ENCODE measurements at places on chromosomes 11 and 22.

DNA sequence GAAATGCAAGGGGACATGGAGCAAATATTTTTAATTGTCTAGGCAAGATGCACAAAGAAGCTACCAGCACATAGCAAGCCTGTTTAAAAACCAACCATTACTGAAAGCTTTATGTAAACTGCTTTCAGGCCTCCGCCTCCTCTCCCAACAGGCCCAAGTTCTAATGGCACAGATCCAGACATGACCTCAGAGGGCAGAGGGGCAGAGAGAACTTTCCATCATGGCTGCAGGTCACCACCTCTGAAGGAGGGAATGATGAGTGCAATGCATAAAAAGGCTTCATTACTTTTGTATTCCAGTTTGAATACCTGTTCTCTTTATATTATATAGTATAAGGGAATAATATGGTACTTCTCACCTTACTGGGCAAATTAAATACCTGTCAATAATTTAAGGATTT, 15.2 kb downstream of the DDX17 start:
- no peak for DNase-seq

DNA sequence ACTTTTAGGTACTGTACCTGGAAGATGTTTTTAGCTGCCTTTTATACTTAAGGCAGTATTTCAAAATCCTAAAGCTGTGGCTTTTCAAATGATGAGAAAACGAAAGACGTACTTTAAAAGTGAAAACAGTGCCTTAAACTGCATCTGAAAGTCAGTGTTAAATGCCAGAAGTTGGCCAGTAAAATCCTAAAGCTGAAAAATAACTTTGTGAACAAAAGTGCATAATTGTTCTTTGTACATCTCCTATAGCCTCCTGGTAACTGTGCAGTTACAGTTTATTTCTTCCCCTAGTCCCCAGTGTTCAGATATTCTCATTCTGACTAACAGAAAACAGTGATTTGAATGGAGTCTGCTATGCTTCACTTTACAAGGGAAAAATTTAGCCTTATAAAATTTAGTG, 6.8 kb downstream of the EED start:
- DNase-seq: no peak

- DNase-seq: no peak
These were observed 19.9 kb downstream of the OR8G5 start for GRCh38 chr11:124276081-124276480.

DNA sequence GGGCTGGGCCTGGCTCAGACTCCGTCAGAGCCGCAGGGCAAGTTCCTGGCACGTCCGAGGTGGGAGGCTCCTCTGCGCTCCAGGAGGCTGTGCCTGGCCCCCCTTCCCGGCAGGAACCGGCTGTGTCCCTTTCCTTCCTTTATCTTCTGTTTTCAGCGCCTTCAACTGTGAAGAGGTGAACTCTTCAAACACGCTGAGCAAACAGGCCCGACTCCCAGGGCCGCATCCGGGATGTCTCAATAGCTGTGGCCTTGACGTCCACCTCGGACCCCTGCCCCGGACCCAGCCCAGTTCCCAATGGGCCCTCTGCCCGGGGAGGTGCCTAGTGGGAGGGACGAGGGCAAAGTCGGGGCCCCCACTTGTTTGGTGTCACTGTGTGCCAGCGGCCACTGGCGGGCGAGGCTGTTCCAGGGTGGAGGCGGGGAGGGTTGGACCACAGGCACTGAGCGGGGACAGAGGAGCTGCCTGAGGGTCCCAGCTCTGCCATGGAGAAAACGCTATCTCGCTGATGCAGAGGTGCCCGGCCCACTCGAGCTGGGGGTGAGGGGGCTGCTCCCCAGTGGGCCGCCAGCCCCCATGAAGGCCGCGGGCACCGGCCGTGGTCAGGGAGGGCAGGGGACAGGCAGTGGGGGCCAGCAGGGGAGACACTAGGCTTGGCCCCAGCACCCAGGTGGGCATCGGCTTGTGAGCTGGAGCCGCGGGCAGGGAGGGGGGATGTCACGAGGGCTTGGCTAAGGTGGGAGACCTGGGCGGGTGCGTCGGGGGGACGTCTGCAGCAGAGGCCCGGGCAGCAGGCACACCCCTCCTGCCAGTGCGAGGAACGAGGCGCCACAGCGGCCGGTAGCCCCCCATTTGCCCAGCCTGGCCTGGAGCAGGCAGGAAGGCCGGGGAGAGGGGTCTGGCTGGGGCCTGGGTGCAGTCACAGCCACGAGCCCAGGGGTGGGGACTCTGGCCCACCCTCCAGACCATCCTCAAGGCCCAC, 2.7 kb upstream of the MUC5B start:
- DNase-seq: no peak

DNA sequence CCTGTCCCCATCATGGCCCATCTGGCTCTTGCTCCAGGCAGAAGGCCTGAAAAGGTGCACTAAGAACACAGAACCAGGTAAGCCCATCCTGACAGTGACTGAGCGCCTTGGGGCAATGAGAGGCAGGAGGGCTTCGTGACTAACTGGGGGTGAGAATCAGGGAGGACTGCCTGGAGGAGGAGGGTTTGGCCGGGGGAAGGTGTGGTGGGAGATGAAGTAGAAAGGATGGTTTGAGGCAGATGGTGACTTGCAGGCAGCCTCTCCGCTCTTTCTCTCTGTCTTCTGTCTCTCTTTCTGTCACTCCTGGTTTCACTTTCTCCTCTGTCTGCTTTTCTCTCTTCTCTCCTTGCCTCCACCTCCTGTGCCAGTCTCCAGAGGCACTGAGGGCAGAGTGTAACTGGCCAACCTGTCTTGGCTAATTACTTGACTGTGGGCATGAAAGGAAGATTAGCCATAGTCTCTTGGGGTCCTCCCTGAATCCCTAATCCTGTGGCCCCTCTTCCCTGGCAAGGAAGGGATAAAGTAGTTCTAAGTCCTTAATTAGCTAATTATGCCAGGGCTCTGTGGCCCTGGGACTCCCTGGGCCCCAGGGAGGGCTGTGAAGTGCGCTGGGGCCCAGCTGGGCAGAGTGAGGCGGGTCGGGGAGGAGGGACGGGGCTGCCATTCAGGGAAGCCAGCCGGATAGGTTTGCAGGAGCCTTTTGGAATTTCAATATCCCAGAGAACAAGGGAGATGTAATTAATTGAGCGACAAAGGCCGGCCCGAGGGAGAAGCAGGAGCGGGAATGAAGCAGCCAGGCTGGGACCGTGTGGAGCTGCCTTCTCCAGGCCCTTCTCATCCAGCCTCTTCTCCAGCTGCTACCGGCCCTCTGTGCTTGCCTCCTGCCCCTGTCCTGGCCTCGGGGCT, 61.1 kb downstream of the CACNA1I start:
- DNase-seq: no peak

- no peak for DNase-seq
These were observed 15.5 kb upstream of the RAPSN start for GRCh38 chr11:47464483-47464882.

GRCh38 chr11:18608376-18608775, 8.8 kb downstream of the MISFA start:
- no peak for DNase-seq

DNA sequence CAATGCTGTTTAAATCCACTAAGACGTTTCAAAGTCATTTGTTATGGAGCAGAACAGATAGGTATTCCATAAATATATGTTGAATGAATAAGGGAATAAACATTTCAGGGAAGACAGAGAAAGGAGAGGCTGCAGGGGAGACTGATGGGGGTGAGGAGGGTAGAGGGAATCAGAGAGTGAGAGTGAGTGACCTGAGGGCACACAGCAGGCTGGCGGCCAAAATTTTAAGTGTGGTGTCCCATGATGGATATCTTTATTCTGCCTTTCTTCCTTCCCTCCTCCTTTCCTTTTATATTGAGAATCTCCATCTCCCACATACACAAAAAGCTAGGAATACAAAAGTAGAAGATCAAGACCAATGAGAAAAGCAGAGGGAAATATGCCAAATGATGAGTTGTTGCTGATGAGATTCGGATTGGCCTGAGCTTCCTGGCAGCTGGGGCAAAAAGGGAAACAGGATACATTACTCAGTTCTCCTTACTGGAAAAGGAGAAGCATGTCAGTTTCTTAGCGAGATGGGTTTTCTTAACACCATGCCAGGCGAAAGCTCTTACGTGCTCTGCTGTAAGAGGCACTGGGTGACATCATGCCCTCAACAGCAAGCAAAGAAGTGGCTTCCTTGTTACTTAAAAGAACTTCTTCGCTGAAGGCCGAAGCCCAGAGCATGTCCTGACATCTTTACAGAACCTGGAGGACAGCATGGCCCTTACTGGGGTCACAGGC, 11.2 kb upstream of the CYTH4 start:
- DNase-seq: no peak

DNA sequence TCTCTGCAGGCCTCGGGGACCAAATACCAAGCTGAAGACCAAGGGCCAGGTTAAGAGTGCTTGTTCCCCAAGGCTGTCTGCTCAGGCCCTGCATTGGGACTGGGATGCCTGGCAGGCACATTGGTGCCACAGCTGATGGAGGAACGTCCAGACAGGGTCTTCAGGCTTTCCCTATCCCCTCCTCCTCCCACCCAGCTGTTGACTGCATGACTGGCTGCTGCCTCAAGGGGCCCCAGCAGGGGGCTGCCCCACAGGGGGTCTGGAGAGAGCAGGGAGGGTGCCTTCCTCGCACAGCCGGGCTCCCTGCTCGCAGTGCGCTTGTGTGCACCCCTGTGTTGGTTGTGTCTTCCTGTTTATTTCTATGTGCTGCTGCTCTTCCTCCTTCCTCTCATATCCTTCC, 9.9 kb downstream of the RCOR2 start:
- DNase-seq: no peak

GRCh38 chr22:17140022-17140421, 18.9 kb upstream of the TMEM121B start:
- DNase-seq: no peak

- no peak for DNase-seq
These were observed 62.6 kb downstream of the CD6 start for GRCh38 chr11:61034111-61034510.

DNA sequence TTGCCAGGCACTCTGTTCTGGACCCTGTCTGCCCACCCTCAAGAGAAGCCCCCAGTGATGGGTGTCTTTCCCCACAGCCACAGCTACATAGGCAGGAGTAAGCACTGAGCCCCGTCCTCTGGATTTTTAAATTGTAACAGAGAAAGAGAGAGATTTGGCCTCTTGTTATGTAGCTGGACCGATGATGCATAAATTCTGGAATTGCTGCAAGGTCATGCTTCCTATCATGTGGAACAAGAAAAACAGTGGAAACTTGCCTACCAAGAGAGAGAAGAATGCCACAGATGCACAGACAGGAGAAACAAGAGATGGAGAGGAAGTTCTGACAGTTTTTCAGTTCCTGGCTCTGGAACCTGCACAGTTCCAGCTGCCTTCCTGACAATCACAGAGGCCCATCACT, 150.2 kb downstream of the ETS1 start:
- DNase-seq: no peak

GRCh38 chr22:30228509-30229359, 17.8 kb downstream of the LIF start:
- no peak for DNase-seq

DNA sequence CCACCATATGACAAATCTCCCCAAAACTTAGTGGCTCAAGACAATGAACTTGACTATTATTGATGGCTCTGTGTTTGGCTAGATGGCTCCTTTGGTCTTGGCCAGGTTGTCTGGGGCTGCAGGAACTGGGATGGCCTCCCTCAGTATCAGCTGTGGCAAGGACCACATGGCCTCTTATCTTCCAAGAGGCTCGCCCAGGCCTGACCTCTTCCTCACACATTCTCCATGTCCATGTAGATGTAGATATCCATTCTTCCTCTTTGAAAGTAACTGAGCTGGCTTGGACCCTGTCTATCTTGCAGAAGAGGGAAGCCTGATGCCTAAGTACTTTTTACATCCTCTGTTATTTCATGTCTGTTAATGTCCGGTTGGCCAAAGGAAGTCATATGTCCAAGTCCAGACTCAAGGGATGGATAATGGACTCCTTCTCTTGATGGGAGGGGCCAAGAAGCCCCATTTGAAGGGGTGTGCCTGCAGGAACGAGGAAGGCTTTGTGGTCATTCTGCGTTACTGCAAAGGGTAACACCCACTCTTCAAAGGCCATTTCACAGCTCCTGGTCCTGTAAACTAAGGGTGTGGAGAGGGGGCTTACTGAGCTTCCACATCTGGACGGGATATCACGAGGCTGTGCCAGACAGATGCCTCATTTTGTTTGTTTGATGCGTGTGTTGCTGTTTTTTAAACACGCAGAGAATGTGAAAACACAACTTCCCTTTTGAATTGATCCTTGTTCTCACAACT, 87.1 kb downstream of the GRIK4 start:
- no peak for DNase-seq

Measured in CD4-positive, alpha-beta T cell (primary cell).